Pancreas (tissue), 10 donors: ENCODE measurements at places on chromosomes 2 and 18. TPM values are rescaled to one million over a fixed set of nuclear protein-coding genes. Genes with fewer than 3 reads are reported as not detected.

The FRZB gene
- 3.5 TPM for polyA plus RNA-seq

The FIGN gene
- 1.5 TPM for polyA plus RNA-seq

The SERPINB4 gene
- not detected for polyA plus RNA-seq

The FTCDNL1 gene
- polyA plus RNA-seq = 0.53 TPM

The TXNDC2 gene
- polyA plus RNA-seq = not detected

The CIB4 gene
- polyA plus RNA-seq = 0.23 TPM

The ANKRD44 gene
- 1.9 TPM for polyA plus RNA-seq

The MPV17 gene
- polyA plus RNA-seq = 71.8 TPM

The FOXI3 gene
- not detected for polyA plus RNA-seq

The RASGRP3 gene
- 3.4 TPM for polyA plus RNA-seq

The TPGS2 gene
- 18.5 TPM for polyA plus RNA-seq

The MBOAT2 gene
- polyA plus RNA-seq = 5.7 TPM
